ENCODE measurements at places on chromosomes 1 and 21.

GRCh38 chr1:43936431-43937151 lies 3.0 kb downstream of the ARTN start:
- no peak for DNase-seq

DNA sequence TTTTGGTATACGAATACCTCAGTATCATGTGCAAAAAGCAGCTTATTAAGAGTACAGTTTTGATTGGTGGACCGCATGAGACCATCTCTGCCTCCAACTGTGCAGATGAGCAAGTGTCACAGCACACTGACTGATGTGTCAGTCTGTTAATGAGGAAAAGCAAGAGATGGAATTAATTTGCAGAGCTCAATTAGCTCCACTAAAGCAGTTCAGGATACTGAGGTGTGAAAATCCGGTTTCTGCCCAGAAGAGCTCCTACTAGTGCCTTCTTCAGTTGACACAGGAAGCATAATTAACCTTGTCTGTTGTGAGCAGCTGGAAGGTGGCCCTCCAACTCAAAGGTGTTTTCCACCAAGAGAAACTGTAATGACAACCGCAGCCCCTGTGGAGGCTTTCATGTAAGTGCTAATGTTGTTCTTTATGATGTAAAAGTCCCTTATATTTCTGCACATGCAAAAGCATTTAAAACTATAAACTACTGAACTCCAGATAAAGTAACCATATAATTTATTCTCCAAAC lies 44.3 kb downstream of the PCNX2 start:
- no peak for DNase-seq

- DNase-seq, result no peak
Measured at GRCh38 chr1:26163684-26164035, 4.8 kb downstream of the FAM110D start.

DNA sequence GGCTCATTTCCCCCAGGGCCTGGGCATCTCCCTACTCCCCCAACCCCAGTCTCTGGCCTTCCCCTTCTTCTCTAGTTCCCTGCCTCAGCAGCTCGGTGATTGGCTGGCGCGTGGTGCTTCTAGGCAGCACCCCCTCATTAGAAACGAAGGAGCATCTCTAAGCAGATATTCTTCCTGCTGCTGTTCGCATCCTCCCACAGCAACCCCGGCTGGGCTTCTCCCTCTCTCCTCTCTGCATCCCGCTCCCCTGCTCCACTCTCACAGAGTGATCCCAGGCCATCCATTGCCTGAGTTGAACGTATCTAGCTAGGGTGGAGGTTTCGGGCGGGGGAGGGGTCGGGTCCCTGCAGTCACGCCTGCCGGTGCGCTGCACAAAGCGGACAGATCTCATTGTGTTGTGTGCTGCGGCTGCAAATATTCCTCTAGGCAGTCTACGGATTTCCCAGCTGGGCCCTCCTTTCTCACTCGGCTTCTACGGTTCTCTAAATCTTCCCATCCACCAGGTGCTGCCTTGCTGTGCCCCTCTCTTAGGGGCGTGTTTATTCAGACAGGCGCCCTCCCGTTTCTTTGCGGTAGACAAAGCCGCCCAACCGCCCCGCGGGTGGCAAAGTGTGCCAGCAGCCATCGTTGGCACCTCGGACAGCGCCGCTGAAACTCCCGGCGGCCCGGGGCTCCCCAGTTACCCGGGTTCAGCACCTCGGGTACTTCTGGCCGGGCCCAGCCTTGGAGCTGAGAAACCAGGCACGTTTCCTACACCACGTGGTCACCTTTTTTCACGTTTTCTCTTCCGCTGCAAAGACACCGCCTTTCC lies 2.2 kb downstream of the CACNA1E start:
- no peak for DNase-seq

DNA sequence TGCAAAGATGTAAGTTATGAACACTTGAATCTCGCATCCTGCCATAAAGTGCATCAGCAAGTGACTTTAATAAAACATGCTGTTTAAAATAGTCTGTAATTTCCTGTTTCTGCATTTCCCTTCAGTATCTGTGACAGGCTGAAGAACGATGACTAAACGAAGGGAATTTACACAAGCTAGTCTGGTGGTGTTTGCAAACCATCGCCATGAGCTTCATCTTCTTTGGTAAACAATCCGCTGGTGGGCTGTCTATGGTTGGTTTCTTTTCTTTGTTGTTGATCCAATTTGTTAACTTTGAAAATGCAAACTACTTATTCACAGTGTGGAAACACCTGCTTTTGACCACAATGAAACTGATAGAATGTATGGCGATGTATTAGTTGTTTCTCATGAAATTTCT lies 13.9 kb downstream of the SERTAD4 start:
- no peak for DNase-seq

GRCh38 chr1:16366722-16367257 lies at the start of gene SZRD1:
TSS of gene SZRD1 (plus strand) at chr1:16367242. CDS start at chr1:16367258, 16 bp downstream.
- peak; percentile 99 for DNase-seq

DNA sequence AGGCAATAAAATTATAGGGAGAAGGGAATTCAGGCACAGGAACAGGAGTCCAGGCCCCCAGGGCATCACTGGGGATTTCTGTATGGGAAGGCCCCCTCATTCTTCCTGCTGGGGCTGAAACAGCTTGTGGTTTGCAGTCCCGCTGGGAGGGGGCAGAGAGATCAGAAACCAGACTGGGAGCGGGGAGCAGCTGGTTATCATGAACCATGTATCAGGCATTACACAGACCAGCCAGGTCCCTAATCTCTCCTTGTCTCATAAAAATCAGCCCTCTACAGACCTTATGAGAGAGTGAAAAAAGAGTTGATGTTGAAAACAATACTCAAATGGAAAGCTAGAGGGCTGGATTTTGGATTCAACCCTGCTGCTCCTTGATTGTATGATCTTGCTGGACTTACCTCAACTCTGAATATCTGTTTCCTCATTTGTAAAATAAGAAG lies 93.4 kb upstream of the F3 start:
- no peak for DNase-seq

GRCh38 chr1:84155517-84155916 lies 11.4 kb downstream of the PRKACB start:
- DNase-seq, result no peak

DNA sequence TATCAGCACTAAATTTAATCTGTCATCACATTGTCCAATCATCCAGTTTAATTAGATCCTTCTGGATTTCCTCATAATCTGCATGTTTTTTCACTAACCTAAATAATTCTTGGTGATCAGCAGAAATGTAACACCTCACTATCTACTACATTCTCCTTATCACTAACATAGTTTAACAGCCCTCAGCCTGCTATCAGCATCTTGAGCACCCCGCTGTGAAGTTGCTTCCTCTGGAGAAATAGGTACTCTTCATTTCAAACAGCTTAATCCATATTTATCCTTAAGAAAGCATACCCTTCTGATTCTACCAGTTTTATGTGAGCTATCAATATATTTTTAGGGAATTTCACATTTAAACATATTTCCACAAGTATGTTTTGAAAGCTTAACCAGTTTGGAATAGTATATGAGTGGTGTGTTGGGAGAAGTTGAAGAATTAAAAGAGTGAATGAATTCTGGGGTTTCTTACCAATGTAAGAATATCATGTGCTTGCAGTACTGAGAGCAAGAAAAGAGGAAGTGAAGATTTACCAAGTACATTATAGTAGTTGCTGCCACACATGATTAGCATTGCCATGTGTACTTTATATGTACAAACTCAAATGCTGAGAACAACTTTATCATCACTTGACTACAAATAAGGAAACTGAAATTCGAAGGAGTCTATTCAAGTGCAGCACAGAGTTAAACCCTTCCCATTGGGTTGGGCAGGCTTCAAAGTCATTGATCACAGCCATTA lies 771.1 kb upstream of the ADGRL4 start:
- no peak for DNase-seq

DNA sequence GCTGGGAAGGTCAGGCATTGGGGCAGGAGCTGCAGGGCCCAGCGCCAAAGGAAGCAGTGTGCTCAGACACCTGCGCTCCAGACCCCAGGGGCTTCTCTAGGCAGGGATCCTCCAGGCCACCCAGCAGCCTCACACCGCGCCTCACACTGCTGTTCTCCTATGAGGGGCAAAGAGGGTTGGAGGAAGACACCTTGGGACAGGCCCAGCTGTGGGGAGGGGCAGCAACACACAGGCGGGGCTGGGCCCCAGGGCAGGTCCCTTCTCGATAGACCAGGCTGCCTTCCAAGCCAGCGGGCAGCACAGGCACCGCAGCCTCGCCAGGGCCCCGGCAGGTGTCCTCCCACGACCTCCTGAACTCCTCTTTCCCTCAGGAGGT lies 20.7 kb upstream of the PRSS38 start:
- DNase-seq, result no peak

Measured in CD4-positive, alpha-beta T cell treated with Interleukin-2 at 100 ng/mL for 4 hours (primary cell).